ENCODE measurements at places on chromosomes 7 and 10.

- DNase-seq = no peak
Measured at GRCh38 chr7:45659496-45660139, 85.5 kb downstream of the ADCY1 start.

- DNase-seq = no peak
Measured at GRCh38 chr7:81140252-81140651, 221.4 kb upstream of the SEMA3C start.

GRCh38 chr10:9009505-9009904, 955.0 kb downstream of the GATA3 start:
- DNase-seq = no peak

DNA sequence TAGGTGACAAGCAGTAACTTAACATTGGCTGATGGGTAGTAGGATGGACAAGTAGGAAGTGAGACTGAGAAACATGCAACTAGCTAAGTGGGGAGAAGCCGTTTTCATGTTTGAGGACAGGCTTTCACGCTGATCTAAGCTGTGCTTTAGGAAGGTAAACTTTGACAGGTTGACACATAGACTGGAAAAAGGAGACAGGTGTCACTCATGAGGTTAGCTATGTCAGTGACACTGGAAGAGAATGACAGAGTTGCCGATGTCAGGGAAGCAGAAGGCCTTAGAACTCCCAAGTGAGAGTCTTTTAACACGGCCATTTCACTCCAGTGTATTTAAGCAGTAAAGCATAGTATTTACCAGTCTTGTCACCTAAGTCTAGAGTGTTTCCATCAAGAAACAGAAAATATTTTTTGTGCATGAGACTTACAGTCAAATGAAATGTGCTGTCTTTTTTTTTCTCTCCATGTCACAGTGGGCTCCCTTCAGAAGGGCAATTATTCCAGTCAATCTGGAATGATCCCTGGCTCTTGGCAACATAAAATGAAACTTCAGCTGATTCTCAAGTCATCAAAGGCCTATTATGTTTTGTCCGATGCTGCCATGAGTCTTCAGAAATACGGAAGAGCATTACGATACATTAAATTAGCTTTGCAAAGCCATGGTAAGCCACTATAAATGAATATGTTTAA, 20.6 kb downstream of the EDRF1 start:
- DNase-seq = no peak

DNA sequence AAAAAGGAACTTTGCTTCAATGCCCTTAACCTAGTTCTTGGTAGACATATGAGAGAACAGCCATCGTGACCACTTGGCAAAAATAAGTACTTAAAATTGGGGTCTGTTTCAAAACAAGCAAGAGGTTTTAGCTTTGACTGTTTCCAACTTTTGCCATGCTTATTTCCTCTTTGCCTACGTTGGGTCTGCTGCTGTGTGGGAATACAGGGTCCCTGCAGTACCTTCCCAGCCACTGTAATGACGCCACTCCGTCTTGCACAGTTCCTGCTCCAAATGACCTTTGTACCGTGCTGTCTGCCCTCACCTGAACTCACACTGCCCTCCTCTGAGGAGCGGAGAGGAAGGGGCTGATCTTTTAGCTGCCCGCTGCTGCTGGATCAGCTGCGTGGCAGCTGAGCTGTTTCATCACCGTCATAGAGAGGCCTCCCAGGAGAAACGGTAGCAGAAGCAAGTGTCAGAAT, 133.1 kb downstream of the MAPK8 start:
- no peak for DNase-seq

DNA sequence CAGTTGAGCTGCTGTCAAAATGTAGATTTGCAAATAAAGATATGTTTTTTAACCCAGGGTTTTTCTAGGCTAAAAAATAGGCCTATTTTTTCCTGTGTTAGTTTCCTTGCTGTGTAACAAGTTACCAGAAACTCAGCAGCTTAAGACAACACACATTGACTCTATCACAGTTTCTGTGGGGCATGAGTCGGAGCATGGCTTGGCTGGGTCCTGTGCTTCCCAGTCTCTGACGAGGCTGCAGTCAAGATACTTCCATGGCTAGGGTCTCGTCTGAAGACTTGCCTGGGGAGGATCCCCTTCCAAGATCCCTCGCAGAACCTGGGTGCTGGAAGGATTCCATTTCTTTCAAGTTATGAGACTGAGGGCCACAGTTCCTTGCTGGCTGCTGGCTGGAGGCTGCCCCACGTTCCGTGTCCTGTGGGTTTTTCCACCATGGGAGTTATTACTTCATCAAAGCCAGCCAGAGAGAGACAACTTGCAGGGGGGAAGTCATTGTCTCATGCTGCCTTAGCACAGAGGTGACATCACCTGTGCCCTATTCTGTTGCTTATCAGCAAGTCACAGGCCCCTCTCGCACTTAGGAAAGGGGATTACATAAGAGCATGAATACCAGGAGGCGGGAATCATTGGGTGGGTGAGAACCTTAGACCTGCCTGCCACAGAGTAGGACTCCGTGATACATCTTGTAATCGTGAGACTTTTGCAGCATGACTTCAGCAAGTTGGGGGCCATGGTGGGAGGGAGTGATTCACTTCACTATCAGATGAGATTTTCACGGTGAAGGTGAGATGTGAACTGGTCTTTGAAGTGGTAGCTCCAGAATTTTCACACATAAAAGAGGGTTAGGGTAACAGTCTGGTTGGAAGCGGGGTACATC, 77.9 kb downstream of the CCNY start:
- no peak for DNase-seq

DNA sequence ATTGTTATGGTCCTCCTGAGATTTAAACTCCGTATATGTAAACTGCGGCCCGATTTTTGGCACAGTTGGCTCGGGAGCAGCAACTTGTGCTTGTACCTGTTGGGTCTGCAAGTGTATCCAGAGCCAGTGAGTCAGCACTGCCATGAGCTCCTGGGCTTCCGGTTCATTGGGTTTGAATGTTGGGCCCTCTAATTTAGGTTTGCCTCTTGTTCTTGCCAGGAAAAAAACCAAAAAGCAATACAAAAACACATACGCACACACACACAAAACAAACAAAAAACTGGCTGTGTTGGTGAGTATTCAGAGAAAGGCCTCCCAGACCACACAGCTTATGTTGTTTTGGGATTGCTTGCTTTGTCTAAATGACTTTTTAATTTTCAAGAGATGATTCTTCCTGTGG, 26.3 kb downstream of the SND1 start:
- DNase-seq = no peak

DNA sequence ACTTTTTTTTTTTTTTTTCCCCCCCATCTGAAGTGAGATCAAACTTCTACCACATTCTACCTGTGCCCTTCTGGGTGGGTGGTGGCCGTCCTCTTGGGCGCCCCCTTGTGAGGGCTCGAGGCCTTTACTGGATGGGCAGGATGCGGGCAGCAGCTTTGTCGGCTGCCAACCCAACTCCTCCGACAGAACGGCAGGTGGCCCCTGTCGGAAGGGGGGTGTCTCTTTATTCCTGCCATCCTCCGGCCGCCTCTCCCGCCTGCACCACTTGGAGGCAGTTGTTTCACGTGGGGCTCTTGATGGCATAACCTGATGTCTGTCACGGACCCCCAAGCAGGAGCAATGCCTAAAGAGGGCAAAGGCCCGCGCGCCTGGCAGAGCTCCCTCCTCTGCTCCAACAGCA, 31.0 kb downstream of the AMZ1 start:
- DNase-seq = peak; percentile 76

DNA sequence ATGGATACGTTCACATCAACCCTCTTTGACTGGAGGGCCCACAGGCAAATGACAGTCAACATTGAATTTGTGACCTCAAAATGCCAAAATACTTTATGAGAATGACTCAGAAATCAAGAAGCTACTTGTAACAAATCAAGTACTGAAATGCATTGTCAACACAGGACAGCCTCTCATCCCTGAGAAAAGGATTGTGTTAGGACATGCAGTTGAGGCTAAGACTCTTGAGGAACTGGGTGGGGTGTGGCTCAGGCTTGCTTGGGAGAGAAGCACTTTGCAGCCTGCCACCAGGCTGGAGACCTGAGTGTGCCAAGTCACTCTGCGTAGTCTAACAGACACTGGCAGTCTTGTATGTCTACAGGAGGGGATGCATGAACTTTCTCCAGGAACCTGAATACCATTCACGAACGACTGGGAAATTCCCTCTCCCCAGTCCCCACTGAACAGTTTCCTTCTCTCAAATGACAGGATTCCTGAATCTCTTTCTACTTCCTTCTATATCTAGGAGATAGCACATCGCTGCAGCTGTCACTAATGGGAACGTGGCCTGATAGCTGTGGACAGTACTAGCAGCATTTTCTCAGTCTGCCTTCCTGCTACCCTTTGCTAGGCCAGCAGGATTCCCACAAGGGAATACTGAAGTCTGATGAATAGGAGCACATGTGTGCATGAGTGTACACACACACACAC, 3.3 kb upstream of the SMO start:
- no peak for DNase-seq

GRCh38 chr10:103632247-103632642, 138.7 kb downstream of the NEURL1 start:
- no peak for DNase-seq

DNA sequence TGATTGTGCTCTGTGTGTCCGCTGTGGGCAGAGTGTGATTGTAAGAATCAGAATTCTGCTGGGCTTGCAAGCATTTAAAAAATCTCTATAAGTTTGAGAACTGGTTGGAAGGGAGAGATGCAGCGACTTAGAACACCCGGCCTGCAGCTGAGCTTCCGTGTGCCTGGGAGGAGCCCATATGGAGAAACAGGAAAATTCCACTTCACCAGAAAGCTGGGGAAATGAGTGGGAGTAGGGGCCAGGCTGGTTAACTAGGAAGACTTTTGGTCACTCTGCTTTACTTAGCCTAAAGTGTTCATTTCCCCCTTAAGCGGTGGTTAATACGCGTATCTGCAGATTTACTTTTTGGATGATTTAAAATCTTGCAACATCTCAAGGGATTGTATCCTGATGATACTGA, 72.2 kb downstream of the TCF7L2 start:
- no peak for DNase-seq

DNA sequence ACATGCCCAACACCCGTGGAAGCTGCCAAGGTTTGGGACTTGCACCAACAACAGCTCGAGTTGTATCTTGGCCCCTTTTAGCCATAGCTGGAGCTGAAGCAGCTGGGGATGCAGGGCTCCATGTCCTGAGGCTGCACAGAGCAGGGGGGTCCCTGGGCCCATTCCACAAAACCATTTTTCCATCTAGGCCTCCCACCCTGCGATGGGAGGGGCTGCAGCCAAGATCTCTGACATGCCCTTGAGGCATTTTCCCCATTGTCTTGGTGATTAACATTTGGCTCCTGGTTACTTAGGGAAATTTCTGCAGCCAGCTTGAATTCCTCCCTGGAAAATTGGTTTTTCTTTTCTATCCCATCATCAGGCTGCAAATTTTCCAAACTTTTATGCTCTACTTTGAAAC, 637.8 kb upstream of the VSTM2A start:
- no peak for DNase-seq

Data from NAMALWA (cell line).